ENCODE measurements at places on chromosomes 6 and 20.

GRCh38 chr6:45841062-45841461 lies 174.6 kb downstream of the CLIC5 start:
- DNase-seq = no peak

GRCh38 chr6:51277474-51277873 lies 458.8 kb downstream of the TFAP2B start:
- DNase-seq = no peak

- peak; percentile 42 for DNase-seq
Observed at GRCh38 chr6:36912586-36912985, 26.8 kb downstream of the C6orf89 start.

GRCh38 chr6:110933912-110934311 lies 24.6 kb upstream of the GTF3C6 start:
- DNase-seq = no peak

DNA sequence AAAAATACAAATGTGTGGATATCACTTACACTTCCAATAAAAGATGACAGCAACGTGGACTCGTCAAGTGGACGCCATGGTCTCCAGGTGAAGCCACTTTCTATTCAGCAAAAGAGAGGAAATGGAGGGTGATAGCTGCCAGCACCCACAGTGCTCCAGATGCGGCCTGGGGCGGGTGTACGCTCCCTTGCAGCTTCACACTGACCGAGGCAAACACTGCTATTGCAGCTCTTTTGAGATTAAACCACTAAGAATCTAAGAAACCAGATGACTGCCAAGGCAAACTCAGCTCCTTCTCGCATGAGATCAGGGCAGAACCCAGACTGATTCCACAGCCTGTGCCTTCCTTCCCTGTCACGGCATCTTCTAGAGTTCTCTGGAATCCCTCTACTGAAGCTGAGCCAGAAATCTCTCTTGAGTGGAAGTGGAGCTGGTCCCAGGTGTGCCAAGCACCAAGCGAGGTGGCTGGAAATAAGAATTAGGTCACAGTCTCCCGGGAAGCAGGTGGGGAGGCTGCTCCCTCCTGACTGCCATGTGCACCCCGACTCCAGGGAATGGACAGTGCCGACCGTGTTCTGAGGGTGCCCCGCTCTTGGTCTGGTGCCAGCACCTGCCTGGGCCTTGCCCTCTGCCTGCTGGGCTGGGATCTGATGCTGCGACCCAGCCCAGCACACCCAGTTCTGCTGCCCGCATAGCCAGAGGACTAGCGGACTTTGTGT lies 90.1 kb upstream of the AFDN start:
- DNase-seq = no peak

GRCh38 chr6:163585932-163586437 lies 171.5 kb downstream of the QKI start:
- no peak for DNase-seq

DNA sequence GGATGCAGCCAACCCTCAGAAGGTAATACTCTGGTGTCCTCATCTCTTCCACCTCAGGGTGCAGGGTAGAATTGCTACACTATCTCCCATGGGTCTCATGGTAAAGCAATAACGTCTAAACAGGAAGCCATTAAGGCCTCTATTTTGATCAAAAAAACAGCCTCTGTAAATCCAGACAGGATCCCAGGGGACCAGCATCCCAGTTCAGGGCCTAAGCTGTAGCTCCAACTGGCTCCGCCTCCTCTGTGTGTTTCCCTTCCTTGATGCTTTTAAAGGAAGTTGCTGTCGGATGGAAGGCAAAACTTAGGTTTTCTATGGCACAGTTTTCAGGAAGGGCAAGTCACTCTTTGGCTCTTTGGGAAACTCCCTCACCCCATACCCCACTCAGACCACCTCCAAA lies 222.0 kb downstream of the MAFB start:
- no peak for DNase-seq

DNA sequence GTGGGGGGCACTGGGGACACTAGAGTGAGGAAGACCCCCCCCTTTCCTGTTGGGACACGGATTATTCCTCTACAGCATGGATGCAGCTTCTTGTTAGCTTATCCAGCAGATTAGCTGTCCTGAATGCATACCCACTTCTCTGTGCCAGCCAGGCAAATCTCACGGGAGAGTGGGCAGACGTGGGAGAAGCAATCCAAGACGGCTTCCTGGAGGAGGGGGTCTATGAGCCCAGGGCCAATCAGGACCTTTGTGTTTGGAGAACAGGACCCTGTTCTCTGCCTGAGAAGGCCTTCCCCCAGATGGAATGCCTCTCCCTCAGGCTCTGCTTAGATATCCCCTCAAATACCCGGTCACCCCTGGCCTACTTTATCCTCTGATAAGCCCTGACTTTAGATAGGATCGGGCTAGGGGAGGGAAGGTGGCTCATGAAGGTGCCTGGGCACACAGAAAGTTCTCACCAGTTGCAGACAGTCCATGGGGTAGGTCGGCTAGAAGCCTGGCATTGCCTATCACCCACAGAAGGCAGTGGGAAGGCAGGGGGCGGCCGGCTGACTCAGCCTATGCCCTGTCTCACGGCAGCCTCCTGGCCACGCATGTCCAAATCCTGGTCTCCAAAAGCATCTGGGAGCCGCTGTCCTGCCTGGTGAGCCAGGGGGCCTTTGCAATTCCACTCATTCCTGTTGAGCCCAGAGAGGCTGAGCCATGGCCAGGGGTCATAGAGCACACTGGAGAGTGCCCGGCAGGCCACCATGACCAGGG lies 34.7 kb downstream of the SUN5 start:
- no peak for DNase-seq

- no peak for DNase-seq
Observed at GRCh38 chr20:62814060-62814708, 2.7 kb upstream of the COL9A3 start.

DNA sequence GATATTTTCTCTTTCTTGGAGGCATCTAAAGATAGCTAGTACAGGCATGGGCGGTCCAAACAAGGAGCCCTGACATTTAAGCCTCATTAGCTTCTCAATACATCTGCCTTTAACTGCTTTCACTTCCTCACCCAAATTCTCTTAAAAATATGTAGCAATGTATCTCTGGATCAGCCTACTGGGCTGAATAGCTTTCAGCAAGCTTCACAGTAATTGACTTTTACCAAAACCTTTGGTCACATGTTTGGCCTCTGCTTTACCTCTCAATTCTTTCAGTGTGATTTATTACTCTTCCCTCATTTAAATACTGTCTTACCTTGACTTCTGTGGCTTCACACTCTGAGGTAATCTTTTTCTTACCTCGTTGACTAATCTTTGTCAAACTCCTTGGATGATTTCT lies 1618.1 kb downstream of the GRIK2 start:
- no peak for DNase-seq

DNA sequence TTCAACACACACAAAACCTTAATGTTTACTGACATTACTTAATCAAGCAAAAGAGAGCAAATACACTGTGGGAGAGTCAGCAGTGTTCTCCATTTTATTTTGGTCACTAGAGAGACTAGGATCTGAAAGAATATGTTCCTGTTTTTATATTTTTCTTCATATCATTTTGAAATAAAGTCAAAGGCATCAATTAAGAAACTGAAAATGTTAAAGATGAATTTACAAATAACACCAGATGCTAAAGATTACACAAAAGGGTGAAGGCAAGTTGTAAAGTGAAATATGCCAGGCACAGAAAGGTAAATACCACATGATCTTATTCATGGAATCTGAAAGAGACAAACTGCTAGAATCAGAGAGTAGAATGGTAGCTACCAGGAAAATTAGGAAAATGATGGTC lies 60.3 kb upstream of the FABP7 start:
- no peak for DNase-seq

GRCh38 chr6:112951829-112952228 lies 604.7 kb downstream of the RFPL4B start:
- no peak for DNase-seq

DNA sequence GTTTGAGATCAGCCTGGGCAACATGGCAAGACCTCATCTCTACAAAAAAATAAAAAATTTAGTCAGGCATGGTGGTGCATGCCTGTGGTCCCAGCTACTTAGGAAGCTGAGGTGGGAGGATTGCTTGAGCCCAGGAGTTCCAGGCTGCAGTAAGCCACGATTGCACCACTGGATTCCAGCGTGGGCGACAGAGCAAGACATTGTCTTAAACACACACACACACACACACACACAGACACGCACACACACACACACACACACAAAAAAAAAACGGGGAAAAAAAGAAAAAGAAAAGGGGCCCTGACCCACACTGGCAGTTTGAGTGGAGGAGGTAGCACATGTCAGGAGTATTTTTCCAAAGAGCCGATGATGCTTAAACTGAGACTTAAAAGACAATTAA lies 122.2 kb downstream of the AFG1L start:
- no peak for DNase-seq

GRCh38 chr20:37154684-37155298 lies 24.3 kb upstream of the RPN2 start:
- no peak for DNase-seq

- no peak for DNase-seq
Observed at GRCh38 chr6:3366596-3367413, 90.0 kb downstream of the SLC22A23 start.

GRCh38 chr6:10419749-10420545 lies 5.1 kb upstream of the TFAP2A start:
- DNase-seq = no peak

- no peak for DNase-seq
Observed at GRCh38 chr6:21900730-21901129, 307.2 kb downstream of the SOX4 start.

DNA sequence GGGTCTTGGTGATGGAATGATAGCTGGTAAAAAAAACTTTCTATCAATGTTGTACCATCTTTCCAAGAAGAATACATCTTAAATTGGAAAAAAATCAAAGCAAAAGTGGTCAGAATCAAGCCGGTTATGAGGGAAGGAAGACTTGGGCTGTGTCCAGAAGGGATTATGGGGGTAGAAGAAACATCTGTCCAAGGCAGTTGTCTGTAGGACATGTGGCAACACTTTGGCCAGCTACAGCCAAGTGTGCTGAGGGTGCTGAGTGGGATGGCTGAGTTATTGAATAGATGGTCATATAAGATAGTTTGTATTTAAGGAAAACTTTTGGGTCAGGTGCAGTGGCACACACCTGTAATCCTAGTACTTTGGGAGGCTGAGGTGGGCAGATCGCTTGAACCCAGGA lies 38.4 kb downstream of the INSM1 start:
- DNase-seq = no peak

- no peak for DNase-seq
Observed at GRCh38 chr20:22020201-22020600, 314.7 kb downstream of the PAX1 start.

- no peak for DNase-seq
Observed at GRCh38 chr6:158332237-158332636, 20.0 kb downstream of the TULP4 start.

DNA sequence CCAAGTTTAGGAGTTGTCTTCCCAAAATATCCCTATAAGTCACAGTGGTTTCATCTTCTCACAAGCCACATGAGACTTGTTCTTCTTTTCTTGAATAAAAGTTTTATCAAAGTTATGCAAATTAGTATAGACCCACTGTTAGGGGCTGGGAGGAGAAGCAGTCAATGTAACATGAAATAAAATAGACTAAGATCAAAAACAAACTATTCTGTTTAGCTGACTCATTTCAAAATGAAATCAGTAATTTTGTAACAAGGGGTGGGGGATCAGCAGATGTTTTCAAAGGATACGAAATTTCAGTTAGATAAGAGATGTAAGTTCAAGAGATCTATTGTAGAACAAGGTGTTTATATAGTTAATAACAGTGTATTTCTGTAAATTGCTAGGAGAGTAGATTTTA lies 339.6 kb upstream of the PRDM1 start:
- no peak for DNase-seq

- no peak for DNase-seq
Observed at GRCh38 chr20:53260168-53260567, 288.0 kb downstream of the TSHZ2 start.

GRCh38 chr6:134081506-134081905 lies 29.1 kb upstream of the SLC2A12 start:
- no peak for DNase-seq

- DNase-seq = no peak
Observed at GRCh38 chr6:136492409-136492808, 57.8 kb downstream of the MAP7 start.

GRCh38 chr6:56424064-56424463 lies 176.7 kb upstream of the COL21A1 start:
- DNase-seq = no peak

GRCh38 chr20:34210271-34210670 lies 31.0 kb upstream of the ASIP start:
- no peak for DNase-seq

DNA sequence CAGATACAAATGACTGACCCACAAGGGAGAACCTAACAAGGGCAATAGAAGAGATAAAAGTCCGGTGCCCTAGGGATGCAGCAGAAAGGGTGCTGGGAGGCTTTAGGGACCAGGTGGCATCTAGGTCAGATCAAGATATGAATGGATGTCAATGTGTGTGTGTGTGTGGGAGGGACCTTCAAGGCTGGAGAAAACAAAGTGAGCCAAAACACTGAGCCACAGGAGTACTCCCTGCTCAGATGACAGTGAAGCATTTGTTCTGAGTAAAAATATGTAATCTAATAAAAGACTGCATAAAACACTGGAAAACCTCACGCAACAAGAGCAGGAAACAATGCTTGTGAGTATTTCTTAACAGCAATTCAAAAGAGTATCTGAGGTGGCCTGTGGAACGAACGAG lies 28.2 kb downstream of the ZNF337 start:
- no peak for DNase-seq

- no peak for DNase-seq
Observed at GRCh38 chr6:79842376-79843040, 104.8 kb downstream of the ELOVL4 start.

- DNase-seq = no peak
Observed at GRCh38 chr6:8888468-8888867, 453.1 kb upstream of the SLC35B3 start.

GRCh38 chr6:144637541-144637940 lies 352.4 kb downstream of the UTRN start:
- DNase-seq = no peak

GRCh38 chr6:135183002-135183531 lies 2.0 kb downstream of the MYB start:
- DNase-seq = peak; percentile 50

- no peak for DNase-seq
Observed at GRCh38 chr20:14580418-14581074, 243.1 kb upstream of the FLRT3 start.

DNA sequence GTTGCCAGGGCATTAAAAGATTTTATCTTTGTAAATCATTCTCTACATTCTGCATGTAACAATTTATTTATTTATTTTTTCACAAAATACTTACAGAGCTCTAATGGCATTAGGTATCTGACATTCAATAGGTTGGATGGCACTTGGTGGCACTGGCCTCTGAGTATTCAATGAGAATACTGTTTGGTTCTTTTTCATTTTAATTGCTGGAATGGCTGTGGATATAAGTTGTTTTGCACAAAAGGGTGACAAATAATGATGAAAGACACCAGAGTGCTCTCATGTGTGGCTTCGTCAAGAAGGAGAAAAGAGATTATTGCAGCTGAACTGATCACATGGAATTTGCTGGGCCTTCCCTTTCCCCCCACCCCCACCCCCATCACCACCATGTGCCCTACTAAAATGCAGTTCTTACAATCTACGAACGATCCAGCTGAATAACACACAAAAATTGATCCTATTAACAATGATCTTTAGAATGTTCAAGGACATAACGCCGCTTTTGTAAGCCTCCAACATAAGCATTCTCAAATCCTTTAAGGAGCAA lies 195.2 kb upstream of the POU3F2 start:
- DNase-seq = no peak
